ENCODE measurements at places on chromosomes 12 and 14. TPM values are rescaled to one million over a fixed set of nuclear protein-coding genes. Genes with fewer than 3 reads are reported as not detected.
A peak's percentile ranks its signal among the peaks of the same experiment; 100 is the strongest.

GRCh38 chr12:89414322-89414721, 62.0 kb upstream of the DUSP6 start:
- DNase-seq: no peak

GRCh38 chr12:45182511-45182910, 33.4 kb upstream of the ANO6 start:
- no peak for DNase-seq

The DDX11 gene
- 16.1 TPM for polyA plus RNA-seq

- no peak for DNase-seq
Observed at GRCh38 chr12:113058553-113058952, 2.0 kb downstream of the DTX1 start.

The AQP2 gene
- 0.04 TPM for polyA plus RNA-seq

The PLA2G1B gene
- 0.22 TPM for polyA plus RNA-seq

DNA sequence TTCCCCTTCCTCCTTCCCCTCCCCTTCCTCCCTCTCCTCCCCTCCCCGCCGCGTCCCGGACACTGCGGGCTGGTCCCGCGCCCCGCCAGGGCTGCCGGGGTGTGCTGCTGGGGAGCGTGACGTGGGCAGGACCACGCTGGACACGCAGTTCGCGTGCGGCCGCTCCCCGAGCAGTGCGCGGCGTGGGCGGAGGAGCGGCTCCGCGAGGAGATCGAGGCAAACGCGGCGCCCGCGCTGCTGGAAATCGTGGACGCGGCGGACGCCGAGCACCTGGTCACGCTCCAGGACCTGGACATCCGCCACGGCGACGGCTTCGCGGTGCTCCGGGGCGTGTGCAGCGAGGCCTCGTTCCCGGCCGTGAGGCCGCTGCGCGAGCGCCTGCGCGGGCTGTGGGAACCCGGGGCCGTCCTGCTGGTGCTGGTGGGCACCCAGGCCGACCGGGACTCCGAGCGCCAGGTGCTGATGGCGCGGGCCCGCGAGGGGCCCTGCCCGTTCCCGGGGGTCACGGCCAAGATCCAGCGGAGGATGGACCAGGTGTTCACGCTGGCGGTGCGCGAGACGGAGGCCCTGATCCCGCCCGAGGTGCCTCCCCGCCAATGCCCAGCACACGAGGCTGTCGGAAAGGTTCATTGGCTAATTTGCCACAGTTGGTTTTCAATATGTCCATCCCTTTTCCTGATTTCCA, 84.3 kb downstream of the TNFAIP2 start:
- DNase-seq: peak; percentile 56

DNA sequence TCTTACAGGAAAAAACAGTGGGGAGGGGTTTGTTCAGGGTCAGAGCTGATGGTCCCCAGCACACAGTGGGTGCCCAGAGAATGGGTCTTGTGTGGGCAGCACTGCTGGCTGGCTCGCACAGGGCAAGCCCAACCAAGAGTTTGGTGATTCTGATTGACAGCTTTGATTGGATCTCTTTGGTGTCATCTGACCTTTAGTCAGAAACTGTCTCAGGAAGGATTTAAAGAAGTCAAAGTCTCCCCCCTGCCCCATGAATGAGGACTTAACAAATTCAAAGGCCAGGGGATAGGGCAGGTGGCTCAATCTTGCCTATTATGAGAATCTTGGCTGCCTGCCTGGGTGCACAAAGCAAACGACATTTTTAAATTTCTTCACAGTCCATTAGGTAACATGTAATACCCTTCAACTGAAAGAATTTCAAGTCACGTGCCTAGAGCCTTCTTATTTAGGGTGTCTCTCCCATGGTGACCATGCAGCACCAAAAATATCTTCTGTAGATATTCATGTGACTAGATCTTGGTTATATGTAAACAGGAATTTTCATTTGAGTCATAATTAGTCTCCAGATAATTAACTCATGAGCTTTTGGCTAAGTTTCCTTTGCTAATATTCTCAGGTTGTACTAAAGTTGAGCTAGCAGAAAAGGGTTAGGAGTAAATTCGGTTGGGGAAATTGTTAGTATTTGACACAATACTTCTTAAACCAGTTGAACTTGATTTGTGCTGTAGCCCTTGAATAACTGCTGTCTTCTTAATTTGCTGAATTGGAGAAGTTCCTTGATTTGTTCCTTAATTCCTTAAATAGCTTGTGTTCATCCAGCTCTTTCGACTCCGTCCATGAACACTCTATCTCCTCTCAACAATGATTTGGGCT, 54.5 kb upstream of the HECTD1 start:
- no peak for DNase-seq

GRCh38 chr12:49489720-49490119, 49.1 kb upstream of the KCNH3 start:
- DNase-seq: no peak

The C12orf54 gene
- not detected for polyA plus RNA-seq

- no peak for DNase-seq
Observed at GRCh38 chr12:131499160-131499863, 211.6 kb upstream of the SFSWAP start.

The NRL gene
- polyA plus RNA-seq: 1.5 TPM

GRCh38 chr14:103008768-103009357, 48.5 kb downstream of the CDC42BPB start:
- peak; percentile 55 for DNase-seq

The SLC10A1 gene
- not detected for polyA plus RNA-seq

The KLHL28 gene
- 2.6 TPM for polyA plus RNA-seq

- no peak for DNase-seq
Observed at GRCh38 chr12:12008232-12008850, 62.4 kb upstream of the BCL2L14 start.

GRCh38 chr12:14510574-14510973, 57.1 kb downstream of the PLBD1 start:
- DNase-seq: no peak

- no peak for DNase-seq
Observed at GRCh38 chr12:58681730-58682129, 238.6 kb downstream of the LRIG3 start.

DNA sequence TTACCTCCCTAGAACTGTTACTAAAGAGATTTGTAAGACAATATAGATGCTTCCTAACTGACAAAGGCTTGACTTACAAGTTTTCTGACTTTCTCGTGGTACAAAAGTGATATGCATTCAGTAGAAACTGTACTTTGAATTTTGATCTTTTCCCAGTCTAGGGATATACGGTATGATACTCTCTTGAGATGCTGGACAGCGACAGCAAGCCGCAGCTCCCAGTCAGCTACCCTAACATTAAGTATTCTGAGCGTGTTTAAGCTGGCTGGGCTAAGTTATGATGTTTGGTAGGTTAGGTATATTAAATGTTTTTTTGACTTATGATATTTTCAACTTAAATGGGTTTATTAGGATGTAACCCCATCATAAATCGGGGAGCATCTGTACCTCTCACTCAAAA, 55.2 kb upstream of the CDKL1 start:
- no peak for DNase-seq

DNA sequence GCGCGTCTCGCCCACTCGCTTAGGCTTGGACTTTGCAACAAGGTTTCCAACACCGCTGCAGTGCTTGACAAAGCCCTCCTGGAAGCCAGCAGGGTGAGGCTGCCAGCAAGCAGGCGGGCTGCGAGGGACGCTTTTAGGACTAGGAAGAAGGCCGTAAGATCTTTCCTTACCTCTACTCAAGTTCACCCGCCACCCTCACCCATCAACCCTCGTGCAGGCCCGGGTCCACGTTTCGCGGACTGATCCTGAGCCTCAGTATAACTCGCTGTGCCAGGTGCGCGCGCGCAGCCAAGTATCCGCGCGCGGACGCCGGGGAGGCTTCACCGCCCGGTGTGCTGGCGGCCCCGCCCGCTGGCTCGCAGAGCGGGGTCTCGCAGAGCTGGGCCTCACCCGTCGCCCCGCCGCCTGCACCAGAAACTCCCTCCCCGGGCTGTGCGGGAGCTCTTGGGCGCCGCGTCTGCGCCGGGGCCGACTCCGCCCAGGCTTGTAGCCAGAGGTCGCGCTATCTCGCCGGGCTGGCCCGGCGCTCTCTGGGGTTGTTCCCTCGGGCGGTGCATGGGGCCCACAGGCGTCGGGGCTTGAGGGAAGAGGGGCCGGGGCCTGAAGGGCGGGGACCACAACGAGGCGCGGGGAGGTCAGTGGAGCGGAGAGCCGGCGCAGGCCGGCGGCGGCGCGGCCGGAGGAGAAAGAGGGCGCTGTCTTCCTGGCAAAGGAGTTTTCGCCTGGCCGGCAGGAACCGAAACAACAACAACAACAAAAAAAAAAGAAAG, 7.6 kb upstream of the SIX1 start:
- peak; percentile 21 for DNase-seq

DNA sequence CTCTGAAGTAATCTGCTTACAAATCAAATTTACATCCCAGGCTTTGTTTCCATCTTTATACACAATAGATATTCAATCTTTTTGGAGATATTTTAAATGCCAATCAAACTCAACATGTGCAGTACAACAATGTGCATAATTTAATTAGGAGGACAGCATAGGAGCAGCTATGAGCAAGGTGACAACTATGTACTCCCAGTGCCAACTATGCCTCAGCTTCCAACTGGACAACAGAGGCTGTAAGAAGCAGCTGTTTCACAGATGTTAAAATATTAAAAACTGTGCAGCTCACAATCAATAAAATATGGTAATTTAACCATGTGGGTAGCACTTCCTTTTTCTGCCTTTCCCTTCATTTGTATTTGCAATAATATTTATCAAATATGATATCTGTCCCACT, 99.9 kb downstream of the ST8SIA1 start:
- DNase-seq: no peak

The NRXN3 gene
- polyA plus RNA-seq: 1.1 TPM

DNA sequence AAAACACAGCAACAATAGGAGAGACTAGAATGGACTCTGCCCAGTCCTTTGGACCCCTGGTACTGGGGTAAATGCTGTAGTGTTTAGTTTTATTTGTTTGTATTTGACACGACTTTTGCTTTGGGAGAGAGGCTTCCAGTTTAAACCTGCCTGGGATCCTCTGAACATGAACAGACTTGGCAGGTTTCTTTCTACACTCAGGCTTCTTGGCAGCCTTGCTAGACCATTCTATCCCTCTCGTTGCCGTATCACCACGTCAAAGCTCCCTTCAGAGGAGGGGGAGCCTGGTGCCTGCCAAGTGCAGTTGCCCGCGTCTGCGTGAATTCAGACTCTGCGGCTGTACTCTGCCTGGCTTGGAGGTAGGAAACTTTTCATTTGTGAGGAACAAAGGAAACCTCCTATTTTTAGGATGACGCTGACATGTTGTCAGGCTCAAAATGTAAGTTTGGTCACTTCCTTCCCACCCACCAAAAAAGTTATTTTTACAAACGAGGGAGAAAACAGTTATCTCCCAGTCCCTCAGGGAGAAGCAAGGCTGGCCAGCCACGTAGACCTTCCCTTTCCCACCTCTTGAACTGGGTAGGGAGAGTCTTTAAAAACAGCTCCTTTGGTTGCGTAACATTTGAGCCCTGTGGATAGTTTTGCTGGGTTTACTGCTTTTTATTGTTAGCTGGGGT, 25.9 kb downstream of the CD9 start:
- DNase-seq: peak; percentile 77

GRCh38 chr14:33118668-33119067, 180.0 kb downstream of the NPAS3 start:
- DNase-seq: no peak

- DNase-seq: no peak
Observed at GRCh38 chr12:49013428-49013827, 5.1 kb downstream of the PRKAG1 start.

The KCNK13 gene
- polyA plus RNA-seq: 1.9 TPM

DNA sequence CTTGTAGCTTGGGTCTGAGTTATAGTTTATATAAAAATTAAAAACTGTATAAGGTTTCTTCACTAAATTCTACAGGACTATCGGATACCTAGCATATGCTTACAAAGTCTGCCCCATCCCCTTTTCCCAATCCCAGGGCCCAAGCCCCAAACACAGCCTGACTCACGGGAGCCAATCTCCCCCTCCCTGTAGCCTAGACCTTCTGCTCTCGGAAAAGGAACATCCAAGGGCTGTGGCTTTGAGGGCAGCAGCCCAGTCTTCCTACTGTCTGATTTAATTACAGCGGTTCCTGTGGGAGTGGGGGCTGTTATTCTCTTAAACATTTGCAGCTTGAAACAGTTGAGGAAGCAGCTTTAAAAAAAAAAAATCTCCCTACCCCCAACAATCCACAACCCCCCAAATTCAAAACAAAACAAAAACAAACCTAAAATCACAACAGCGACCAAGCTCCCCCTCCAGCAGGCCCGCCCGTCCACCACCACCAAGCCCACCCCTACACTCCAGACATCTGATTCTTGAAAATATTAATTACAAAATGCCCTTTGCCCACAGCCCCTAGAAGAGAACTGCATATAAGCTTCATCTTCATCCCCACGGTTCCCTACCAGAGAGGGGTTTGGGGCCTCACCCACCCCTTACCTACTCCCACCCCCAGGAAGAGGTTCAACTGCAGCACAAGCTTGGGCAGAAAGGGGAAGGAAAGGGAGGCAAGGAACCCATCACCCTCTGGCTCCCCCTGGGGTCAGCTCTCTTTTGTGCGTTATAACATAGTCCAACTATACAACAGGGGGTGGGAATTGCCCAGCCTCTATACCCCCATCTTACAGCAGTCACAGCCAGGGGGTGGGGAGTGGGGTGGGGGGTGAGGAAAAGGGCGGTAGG, 1.1 kb upstream of the PRKAG1 start:
- DNase-seq: no peak

- DNase-seq: no peak
Observed at GRCh38 chr12:93166541-93167307, 211.0 kb upstream of the NUDT4 start.

Measured in heart right ventricle (tissue), 16 donors.